ENCODE measurements at places on chromosomes 11 and 22.

GRCh38 chr11:115425250-115425649 is 79.0 kb downstream of the CADM1 start:
- DNase-seq: no peak

- DNase-seq: no peak
These were observed 591.1 kb downstream of the BRD1 start for GRCh38 chr22:49236541-49237075.

DNA sequence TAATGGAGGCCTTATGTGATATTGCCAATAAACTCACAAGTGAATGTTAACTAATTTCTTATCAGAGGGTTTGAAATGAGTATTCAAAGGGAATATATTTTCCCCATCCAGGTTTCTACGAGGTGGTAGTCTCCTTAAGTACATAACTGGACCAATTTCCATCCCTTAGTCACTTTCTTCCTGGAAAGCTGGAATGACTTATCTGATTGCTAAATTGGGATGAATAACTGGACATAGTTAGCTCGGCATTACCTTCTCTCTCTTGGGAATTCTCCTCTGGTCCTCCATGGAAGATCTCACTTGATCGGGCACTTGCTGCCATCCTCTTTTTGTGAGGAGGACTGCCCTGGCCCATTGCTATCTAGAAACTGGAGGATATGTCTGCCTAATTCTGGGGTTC is 109.1 kb downstream of the TRPC6 start:
- DNase-seq: no peak

GRCh38 chr11:79159657-79160450 is 281.0 kb downstream of the TENM4 start:
- no peak for DNase-seq

- DNase-seq: no peak
These were observed 353.6 kb upstream of the FAT3 start for GRCh38 chr11:91871048-91871447.

- DNase-seq: no peak
These were observed 45.0 kb downstream of the BBOX1 start for GRCh38 chr11:27085605-27086004.

DNA sequence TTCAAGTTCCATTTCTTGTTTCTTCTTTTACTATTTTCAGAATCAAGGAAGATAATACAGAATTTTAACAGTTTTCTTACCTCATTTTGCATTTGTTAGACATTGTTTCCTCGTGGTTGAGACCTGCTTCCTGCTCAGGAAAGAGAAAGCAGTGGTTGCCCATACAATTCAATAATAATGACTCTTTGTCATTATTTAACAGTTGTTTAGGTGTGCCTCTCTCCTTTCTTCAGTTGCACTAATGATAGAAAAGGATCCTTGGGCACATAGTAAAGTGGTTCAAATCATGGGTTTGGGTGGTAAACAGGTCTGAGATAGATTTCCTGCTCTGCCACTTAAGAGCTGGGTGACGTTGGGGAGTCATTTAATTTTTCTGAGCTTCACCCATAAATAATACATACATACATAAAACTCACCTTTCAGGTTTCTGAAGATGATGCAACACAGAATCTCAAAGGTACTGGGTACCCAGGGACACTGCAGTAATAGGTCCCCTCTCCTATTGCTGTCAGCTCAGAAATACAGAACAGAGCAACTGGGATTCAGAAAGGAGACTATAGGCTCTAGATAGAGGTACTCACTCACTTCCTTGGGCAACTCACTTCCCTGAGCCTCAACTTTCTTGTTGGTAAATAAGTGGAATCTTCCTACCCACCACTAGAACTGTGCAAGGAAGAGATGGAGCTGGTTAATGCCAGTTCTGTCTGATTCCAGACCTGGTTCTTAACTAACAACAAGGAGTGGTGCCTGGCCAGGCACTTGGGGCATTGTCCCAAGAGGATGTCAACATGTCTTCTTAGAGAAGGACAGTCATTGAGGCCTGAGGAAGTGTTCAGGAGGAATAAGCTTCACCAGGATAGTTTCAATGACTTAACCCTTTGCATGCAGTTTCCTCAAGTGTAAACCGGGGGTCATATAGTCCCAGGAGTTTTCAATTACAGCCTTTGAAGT is 34.9 kb downstream of the CD44 start:
- DNase-seq: no peak

GRCh38 chr11:65862191-65862735 is 2.0 kb downstream of the MUS81 start:
- DNase-seq: no peak

- no peak for DNase-seq
These were observed 42.7 kb upstream of the MRGPRX1 start for GRCh38 chr11:18981897-18982296.

- DNase-seq: no peak
These were observed 1.7 kb downstream of the QSER1 start for GRCh38 chr11:32894149-32894827.

GRCh38 chr11:33674035-33674814 is 26.4 kb downstream of the C11orf91 start:
- no peak for DNase-seq

DNA sequence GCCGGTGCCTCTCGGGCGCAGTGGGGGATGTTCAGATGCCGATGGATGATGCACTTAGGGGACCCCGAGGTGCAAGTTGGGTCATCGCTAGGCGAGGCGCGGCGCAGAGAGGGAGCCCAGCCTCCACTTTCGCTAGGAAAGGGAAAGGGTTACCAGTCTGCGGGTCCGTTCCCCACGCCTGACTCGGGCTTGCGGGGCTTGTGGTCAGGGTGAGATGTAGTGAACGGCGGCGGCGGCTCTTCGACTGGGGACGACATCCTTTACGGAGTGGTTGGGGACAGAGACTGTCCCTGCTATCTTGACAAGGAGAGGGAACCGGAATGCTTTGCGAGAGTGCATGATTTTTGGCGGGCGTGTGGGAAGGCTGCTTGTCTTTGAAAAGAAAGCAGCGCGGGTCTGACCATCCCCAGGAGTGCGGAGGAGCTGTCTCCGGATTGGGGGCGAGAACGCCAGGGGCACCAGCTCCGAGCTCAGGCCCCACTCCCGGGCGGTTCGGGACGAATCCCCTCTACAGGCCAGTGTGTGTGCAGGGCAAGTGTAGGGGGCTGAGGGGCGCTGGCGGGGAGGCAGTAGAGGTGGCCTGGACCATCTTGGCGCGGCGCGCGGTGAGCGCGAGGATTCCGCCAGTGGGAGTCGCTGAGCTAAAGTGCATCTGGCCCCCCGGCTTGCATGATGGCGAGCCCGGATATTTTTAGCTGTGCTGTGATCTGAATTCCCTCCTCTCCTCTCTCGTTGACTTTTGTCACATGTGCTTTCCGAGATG is 1.1 kb downstream of the FAT3 start:
- DNase-seq: no peak

- no peak for DNase-seq
These were observed 68.7 kb downstream of the PRR5L start for GRCh38 chr11:36364551-36365325.

GRCh38 chr11:123443851-123444623 is 14.0 kb downstream of the GRAMD1B start:
- no peak for DNase-seq

DNA sequence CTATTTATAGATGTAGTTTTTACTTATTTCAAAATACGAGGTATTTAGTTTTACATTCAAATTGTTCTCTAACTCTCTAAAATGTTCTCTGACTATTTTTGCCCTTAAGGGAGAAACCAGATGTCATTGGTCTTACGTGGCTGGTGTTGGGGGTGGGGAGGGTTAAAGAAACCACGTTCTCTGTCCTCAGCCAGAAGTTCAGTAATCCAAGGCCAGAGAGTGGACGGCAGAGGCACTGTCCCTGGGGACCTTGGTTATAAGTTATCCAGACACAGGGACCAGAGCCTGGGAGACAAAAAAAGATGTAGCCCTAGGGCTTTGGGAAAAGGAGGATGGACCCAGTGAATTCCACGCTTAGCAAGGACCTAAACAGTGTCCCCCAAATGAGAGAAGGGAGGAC is 706 bp upstream of the OR51E1 start:
- DNase-seq: no peak

- no peak for DNase-seq
These were observed 736 bp downstream of the RDX start for GRCh38 chr11:110295531-110296225.

- DNase-seq: no peak
These were observed 3.8 kb downstream of the MOB2 start for GRCh38 chr11:1482581-1483444.

DNA sequence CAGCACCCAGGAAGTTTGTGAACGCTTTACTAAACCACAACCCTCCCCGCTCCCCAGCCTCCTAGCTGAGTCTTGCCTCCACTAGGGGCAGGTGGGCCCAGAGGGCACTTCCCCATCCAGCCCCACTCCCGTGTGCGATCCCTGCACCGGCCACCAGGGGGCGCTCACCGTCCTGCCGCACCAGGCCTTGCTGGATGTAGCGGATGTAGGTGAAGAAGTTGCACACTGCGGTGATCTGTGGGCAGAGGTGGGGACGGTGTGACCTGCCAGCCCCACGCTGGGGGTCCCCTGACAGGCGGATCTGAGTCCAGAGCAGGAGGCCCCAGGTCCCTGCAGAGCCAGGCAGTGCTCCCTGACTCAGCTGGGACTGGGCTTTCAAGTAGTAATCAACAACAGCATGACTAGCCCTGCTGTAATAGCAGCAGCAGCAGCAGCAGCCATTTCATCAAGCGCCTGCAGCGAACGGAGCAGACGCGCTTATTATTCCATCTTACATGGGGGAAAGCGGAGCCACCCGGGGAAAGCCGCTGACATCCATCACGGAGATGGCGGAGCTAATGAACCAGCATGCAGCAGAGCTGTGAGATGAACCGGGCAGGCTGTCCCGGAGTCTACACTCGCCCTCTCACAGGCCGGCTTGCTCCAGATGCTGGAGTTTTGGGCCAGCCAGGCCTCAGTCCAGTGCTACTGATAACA is 7.9 kb upstream of the FADS3 start:
- DNase-seq: peak; percentile 72

GRCh38 chr11:69954756-69955155 is 123.4 kb upstream of the ANO1 start:
- DNase-seq: no peak

- DNase-seq: no peak
These were observed 89.1 kb upstream of the NTM start for GRCh38 chr11:131281316-131281715.

- DNase-seq: no peak
These were observed 187.3 kb upstream of the SYT13 start for GRCh38 chr11:45473341-45473895.

GRCh38 chr22:35740616-35741015 is 22.9 kb downstream of the APOL5 start:
- DNase-seq: no peak

DNA sequence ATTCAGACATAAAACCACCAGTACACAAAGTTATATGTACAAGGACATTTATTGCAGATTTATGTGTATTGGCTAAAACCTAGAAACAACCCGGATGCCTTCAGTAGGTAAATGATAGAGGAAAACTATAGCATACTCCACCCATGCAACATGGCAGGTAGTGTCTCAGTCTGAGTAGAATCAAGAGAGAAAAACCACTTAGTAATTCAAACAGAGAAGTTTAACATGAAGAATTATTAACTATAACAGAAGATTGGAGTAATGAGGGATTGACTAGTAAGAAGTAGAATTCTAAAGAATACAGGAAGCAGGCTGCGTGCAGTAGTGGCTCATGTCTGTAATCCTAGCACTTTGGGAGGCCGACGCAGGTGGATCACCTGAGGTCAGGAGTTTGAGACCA is 16.2 kb upstream of the SPTY2D1 start:
- no peak for DNase-seq

GRCh38 chr11:20759541-20759940 is 90.2 kb downstream of the NELL1 start:
- DNase-seq: no peak

- no peak for DNase-seq
These were observed 38.6 kb upstream of the POGLUT3 start for GRCh38 chr11:108536783-108537182.

- no peak for DNase-seq
These were observed 35.0 kb upstream of the CRTAM start for GRCh38 chr11:122803306-122803705.

GRCh38 chr11:114846416-114846791 is 168.1 kb downstream of the NXPE2 start:
- DNase-seq: no peak

DNA sequence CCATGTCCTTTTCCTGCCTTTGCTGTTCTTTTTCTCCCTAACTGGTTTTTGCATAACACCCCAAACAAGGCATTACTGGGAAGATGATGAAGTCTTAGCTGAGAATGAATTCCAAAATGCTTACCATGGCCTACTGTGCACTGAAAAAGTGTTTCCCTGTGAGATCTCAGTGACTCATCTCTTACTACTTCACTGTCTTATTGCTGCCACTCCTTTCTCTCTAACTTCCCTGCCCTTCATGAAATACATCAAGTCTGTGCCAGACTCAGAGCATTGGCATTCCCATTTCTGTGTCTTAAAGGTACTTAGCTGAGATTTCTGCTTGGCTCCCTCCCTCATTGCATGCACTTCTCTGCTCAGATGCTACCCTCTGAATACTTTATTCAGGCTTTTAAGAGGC is 49.1 kb upstream of the MUC15 start:
- no peak for DNase-seq

GRCh38 chr22:29811377-29811776 is 26.7 kb downstream of the ASCC2 start:
- DNase-seq: no peak

DNA sequence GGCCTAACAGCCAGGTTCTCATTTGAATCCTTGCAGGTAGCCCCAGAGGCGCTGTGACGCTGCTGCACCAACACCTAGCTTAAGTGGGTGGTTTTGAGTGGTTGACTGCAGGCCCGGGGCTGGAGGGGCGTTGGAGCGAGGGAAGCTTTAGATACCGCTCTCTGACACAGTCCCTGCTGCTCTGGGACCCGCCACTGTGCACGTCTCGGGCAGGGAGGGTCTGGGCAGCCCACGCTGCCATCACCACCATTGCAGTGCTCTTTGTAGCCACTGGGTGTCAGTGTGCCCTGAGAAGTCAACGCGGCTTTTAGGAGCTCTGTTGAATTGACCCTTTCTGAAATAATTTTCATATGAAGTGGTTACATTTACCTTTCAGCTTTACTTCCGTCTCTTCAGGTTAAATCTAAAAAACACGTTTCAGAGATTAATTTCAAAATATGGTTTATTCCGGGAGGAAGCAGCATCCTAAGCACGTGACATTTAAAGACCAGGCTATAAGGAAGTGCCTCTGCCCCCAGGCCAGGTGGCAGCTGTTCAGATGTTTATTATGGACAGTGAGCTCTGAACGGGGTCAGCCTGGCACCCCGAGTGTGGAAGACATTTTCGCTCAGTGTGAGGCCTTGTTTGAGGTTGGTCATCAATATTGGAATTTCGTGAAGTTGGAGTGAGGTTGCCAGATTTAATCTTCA is 30.9 kb upstream of the PARVB start:
- peak; percentile 24 for DNase-seq

DNA sequence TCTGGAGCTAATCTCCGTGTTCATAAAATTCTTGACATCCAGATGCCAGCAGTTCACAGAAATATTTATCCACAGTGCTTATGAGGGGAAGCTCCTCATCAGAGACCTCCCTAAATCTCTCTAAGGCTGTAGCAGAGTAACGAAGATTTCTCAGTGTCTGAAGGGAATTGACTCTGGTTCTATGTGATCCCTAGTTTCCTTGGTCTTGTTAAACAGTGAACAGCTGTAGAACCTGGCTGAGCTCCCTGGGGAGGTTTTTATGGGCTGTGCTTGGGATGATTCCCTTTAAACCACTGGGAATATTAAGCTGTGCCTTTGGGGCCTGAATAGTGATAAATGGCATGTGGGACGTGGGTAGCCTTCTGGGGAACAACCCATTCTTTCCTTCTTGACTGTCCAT is 43.7 kb upstream of the ARHGAP20 start:
- no peak for DNase-seq

All from stimulated activated CD8-positive, alpha-beta memory T cell treated with anti-CD3 and anti-CD28 coated beads, Interleukin-15, amount 100 ng/mL, for 4 hours (primary cell).